ENCODE measurements at places on chromosomes 7 and 10.

DNA sequence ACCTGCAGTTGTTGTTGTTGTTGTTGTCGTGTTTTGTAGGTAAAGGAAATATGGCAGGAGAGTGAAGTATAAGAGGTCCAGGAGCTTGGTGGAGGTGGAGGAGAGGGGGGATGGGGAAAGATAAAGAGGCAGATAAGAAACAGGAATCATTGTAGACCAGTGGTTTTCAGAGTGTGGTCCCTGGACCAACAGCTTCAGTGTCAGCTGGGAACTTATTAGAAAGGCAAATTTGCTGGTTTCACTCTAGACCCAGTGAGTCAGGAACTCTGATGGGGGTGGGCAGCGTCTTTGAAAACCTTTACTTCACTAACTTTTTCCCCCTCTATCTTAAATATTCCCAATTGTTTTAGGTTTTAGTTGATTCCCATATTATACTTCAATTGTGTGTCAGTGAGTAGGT is 241.5 kb downstream of the AUTS2 start:
- DNase-seq: no peak

DNA sequence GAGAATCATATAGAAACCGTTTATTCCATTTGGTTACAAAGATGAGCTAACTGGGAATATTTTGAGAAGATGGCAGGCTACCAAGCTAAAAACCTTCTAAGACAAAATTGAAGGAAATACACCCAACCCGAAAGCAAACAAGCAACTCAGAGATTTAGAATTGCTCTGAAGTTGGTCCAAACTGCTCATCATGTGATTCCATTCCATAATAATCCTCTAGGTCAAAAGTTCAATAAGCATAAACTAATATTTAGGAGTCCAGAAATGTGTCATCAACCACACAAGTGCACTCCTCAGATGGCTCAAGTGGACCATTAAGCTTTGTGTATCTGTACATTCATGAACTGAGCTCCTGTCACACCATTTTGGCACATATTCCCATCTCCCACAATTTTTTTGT is 28.7 kb downstream of the DGKI start:
- no peak for DNase-seq

- no peak for DNase-seq
Observed at GRCh38 chr7:128073671-128074310, 42.6 kb upstream of the LRRC4 start.

GRCh38 chr10:83605783-83606630 is 533.3 kb upstream of the GHITM start:
- DNase-seq: peak; percentile 27

- no peak for DNase-seq
Observed at GRCh38 chr10:86665218-86665607, 3.1 kb upstream of the LDB3 start.

DNA sequence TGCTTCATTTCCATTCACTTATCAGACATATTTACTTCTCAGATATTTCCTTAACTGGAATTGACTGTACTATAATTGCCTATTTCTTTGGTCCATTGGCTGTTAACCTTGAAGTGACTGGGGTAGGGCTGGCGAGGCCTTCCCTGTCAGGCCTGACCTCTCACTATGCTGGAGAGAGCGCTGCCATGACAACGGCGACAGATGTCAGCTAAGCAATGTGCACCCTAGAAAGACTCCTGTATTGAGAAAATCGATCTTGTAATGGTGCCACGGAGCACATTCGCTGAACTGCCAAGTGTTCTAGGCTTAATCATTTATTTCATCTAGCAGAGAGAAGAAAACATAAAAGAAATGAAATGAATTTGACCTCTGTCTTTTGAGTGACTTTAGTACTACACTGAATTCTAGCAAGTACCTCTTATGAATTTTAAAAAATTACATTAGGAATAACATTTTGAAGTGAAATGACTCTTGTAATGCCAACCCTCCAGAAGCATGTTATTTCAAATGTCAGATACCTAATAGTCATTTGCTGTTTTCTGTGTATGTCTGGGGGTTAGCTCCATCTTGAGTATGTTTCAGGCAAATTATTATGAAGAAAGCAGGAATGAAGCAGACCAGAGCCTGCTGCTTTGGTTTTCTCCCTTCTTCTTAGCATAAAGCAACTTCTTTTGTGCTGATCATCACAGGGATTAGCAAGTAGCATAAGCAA is 148.0 kb downstream of the SNX10 start:
- DNase-seq: no peak

GRCh38 chr7:1250901-1251300 is 18.2 kb downstream of the UNCX start:
- DNase-seq: no peak

Data from fibroblast of upper back skin (primary cell).